ENCODE measurements at places on chromosomes 6 and 20.
A peak's percentile ranks its signal among the peaks of the same experiment; 100 is the strongest.

GRCh38 chr20:53803492-53804155, 210.0 kb upstream of the ZNF217 start:
- DNase-seq = no peak

DNA sequence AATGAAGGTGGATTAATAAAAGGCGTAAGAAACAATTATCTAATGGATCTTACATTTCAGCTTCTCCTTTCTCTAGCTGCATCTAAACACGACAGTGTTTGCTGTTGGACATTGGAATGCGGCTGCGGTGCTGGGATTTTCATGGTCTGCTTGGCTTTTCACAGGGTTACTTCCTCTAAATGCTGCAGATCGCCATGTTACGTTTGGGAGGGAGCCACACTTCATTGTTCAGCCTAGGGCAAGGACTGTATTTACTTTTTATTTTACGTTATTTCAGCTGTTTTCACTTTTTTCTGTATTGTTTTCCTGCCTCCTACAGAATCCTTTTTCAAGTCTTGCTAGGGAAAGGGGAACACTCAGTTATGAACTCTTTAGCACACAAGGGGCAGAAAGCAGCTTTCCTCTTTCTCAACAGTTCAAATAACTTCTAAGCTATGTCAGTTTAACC, 97.9 kb upstream of the MTHFD1L start:
- DNase-seq = no peak

- DNase-seq = no peak
Observed at GRCh38 chr20:39117491-39117890, 155.3 kb downstream of the DHX35 start.

- DNase-seq = no peak
Observed at GRCh38 chr6:27558028-27558724, 85.3 kb upstream of the ZNF184 start.

DNA sequence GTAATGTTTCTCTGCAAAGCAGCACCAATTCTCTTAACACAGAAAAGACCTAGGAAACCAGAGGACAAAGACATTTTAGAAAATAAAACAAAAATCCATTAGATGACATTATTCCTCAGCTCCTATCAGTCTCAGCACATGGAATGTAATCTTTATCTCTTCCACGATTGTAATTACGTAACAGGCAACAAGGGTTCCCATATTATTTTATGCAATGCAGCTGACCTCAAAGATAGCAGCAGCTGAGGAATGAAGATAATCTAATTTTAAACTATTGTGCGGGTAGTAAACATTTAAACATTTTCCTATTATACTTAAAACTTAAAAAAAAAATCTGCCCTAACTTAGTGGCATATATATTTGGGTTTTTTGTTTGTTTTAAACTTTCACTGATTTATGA, 33.0 kb upstream of the PTCHD4 start:
- DNase-seq = no peak

GRCh38 chr20:24567508-24567907, 98.1 kb downstream of the SYNDIG1 start:
- DNase-seq = no peak

DNA sequence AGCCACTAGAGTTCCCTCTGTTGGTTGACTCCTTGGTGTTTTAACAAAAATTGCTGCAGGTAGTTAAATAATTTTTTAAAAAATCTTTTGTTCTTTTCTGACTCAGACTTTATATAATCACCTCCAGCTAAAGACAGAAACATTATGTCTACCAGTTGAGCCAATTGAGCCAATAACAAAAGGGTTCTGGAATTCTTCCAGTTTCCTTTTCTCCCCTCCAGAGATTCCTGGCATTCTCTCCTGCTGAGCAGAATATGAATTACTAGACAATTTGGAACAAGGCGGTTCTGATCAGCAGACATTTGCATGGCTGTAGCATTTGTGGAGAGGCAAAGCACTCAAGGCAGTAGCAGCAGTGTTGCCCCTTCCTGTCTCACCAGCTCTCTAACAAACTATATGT, 144.0 kb upstream of the SLC35B3 start:
- no peak for DNase-seq

- DNase-seq = no peak
Observed at GRCh38 chr6:144481527-144481926, 196.4 kb downstream of the UTRN start.

- no peak for DNase-seq
Observed at GRCh38 chr20:61970357-61970756, 95.3 kb downstream of the TAF4 start.

DNA sequence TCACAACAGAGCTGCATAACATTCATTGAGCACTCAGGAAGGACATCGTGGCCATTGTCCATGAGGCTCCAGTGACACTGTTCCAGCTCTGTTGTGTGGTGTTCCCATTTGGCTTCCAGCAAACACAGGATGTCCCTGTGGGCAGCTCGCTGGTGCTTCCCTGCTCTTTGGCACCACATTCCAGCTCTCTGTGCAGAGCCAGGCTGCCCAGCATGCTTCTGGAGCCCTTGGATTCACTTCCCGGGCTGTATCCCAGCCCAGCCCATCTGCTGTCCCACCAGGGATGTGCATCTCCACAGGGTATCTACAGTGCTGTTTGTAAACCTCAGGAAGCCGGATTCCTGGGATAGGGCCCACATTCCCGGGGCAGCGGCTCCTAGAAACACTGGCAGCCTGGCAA, 57.2 kb downstream of the CTCFL start:
- no peak for DNase-seq

DNA sequence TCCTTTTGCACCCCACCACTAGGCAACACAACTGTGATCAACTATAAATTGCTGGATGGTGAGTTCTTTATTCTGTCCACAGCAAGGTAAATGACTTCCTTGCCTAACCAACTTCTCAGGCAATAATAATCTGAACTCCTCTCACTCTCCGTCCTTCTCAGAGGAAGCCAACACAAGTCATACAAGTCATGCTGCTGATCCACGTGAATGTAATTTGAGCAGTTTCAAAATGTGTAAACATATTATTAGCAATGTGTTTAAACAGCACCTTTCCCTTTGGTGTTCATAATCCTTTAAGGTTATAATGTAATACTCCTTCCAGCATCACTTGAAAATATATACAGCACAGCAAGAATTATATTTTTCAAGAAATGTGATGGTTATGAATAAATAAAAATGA, 127.9 kb downstream of the QRSL1 start:
- no peak for DNase-seq

GRCh38 chr6:39634646-39635341, 90.4 kb downstream of the KIF6 start:
- DNase-seq = no peak

GRCh38 chr6:79964607-79965081, 17.3 kb upstream of the ELOVL4 start:
- DNase-seq = no peak

- no peak for DNase-seq
Observed at GRCh38 chr6:130849594-130849993, 22.4 kb downstream of the SMLR1 start.

DNA sequence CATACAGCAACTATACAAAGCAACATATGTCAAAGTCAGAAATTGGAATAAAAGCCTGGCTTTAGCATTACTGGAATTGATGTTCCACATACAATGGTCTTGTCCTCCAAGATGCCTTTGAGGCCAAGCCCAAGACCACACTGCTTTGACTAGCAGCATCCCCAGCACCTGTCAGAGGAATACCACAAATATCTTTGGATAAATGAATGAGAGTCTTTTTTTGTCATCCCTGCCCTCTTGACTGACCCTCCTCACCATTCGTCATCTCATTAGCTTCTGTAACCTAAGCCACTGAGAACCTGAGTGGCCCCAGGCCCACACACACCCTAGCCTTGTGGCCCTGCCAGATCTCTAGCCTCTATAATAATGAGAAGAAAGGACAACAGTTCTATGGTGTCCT, 48.5 kb downstream of the TNFRSF21 start:
- no peak for DNase-seq

GRCh38 chr20:561437-562231, 18.0 kb upstream of the CSNK2A1 start:
- DNase-seq = peak; percentile 41

DNA sequence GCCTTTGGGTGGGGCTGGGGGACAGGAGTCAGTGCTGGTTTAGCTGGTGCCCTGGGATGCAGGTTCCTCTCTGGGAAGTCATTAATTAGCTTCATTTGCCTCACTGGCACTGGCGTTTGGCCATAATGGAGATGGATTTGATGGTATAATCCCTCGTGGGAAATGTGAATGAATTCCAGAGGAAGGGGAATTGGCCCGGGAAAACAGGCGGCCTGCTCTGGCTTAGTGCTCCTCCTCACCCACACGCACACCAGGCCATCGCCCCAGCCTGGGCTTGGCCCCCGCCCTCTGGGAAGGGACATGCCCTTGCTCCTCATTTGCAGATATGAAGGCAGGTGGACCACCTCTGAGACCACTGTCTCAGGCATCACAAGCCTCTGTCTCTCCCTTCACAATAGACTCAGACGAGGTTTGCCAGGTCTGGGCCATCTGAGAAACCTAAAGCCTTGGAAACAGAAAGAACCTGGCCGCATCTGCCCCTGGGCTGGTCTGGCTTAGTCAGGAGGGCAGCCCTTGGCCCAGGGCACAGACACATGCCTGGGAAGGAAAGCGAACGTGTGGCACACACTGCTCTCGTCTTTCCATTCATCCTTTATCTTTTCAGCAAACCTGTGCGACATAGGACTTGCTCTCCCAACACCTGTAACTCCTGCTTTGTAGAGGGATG, 199.2 kb upstream of the CDH4 start:
- DNase-seq = no peak

- DNase-seq = no peak
Observed at GRCh38 chr6:78580923-78581322, 286.4 kb upstream of the IRAK1BP1 start.

- DNase-seq = no peak
Observed at GRCh38 chr6:156953479-156954146, 176.4 kb downstream of the ARID1B start.

DNA sequence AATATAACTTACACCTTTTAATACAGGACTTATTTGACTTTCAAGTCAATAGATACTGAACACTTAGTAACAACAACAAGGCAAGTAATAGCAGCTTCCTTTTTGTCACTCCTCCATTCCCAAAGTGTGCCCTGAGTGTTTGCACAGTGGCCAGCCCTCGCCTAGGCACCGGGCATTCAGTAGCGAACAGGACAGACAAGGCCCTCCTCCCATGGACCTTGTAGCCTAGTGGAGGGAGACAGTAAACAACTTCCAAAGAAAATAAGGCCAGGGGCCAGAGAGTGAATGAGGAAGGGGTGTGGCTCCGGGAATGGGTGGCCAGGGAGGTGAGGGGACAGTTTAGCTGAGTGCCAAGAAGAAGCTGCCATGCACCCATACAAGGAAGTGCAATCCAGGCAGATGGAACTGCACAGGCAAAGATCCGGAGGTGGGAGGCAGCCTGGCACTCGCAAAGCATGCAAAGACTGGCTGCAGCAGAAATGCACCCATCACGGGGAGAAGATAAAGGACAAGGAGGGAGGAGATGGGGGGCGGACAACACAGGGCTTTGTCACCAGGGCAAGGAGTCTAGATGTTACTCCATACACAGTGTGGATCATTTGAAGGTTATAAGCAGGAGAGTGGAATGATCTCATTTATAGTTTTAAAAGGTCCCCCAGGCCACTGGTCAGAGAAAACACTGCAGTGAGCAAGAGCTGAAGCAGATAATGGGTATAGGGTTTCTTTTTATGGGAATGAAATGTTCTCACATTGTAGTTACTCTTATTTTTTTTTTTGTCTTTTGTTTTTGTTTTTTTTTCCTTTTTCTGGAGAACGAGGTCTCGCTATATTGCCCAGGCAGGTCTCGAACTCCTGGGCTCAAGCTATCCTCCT, 32.2 kb downstream of the ATP9A start:
- no peak for DNase-seq

GRCh38 chr20:3483784-3484183, 13.0 kb downstream of the ATRN start:
- no peak for DNase-seq

- DNase-seq = no peak
Observed at GRCh38 chr6:169177516-169178166, 76.0 kb downstream of the THBS2 start.

DNA sequence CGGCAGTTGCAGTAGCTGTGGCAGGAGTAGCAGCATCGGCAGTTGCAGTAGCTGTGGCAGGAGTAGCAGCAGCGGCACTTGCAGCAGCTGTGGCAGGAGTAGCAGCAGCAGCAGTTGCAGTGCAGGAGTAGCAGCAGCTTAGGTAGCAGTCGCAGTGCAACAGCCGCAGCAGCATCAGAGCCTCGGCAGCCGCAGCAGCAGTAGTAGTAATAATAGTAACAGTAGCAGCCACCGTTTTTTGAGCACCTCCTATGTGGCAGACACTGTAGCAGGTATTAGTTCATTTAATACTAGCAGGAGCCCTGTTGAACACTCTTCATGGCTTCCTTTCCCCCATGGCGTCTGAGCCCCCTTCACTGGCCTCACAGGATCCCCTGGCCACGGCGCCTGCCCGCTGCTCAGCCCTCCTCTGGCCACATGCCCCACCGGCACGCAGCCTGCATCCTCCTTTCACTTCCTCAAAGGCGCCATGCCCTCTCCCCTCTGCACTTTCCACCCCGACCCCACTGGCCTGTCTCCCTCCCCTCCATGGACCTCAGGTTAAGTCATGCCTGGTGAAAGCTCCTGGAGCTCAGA, 19.1 kb upstream of the IRF4 start:
- DNase-seq = no peak

DNA sequence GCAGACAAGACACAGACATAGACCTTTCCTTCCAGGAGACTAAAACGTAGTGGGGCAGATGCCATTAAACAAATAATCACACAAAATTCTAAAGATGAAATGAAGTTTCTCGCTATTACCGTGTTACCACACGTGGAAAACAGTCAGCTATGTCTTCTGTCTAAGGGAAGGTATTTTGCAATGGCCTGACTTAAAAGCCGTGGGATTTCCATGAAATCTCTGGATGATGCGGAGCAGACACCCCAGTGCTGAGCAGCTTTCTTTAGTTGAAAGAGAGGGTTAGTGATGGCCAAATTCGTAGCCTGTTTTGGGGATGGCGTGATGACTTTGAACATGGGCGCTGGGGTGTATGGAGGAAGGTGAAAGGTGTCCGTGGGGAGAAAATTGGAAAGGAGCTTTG, 281.8 kb downstream of the NRN1 start:
- DNase-seq = no peak

DNA sequence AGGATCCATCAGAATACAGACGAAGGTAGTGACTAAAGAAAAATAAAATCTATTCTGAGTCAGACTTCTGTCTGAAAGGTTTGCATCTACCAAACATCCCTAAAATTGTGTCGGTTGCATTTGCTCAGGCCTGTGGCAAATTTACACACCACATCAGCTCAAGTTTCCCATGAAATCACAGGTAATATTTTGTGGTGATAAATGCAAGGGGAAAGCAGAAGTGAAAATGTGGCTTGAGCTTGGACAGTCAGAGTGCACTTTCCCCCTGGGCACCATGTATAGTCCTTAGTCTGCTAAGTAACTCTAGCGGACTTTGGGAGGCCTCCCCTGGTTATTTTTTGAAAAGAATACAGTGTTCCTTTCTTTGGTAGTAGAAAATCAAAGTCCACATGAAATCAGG, 159.1 kb downstream of the PKHD1 start:
- no peak for DNase-seq

Measured in activated naive CD8-positive, alpha-beta T cell treated with anti-CD3 and anti-CD28 coated beads, Interleukin-2, amount 10 ng/mL, durations not matched to agents 7 days and 5 days (primary cell).